NT2/D1 (cell line): ENCODE measurements at places on chromosomes 7 and 10.

GRCh38 chr10:60008816-60009215 is 102.5 kb upstream of the CCDC6 start:
- no peak for DNase-seq

DNA sequence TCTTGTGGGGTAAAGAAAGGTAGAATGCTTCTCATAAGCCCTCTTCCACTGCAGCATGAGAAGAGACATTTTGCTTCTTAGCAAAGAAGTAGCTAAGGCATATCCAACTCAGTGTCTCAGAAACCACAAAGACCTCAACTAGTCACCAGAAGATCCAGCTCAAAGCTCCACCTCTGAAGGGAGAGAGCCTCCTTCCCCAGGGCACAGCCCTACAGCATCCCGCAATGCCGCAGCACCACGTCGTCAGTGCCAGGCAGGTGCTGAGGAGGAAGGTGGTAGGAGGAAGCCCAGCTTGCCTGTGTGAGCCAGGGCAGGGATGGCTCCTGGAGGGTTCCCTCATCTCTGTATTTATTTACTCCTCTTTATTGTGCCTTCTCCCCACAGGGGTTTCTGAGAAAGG is 385.6 kb upstream of the NPVF start:
- no peak for DNase-seq

DNA sequence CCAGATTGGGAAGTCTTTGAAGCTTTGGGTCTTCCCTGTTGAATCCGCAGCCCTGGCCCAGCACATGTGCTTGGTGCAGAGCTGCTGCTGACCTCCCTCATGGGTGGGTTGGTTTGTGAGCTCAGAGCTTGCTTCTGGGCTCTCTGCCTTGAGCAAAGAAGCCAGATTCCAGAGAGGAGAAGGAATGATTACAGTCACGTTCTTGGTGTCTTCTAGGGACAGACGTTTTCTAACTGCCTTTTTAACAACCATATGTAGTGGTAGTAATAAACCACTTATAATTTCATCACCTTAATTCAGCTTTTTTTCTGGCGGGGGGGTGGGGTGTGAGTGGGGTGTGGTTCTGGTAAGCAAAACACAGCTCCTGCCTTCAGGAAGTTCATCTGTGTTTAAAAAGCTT is 39.5 kb downstream of the LRMDA start:
- DNase-seq = no peak

DNA sequence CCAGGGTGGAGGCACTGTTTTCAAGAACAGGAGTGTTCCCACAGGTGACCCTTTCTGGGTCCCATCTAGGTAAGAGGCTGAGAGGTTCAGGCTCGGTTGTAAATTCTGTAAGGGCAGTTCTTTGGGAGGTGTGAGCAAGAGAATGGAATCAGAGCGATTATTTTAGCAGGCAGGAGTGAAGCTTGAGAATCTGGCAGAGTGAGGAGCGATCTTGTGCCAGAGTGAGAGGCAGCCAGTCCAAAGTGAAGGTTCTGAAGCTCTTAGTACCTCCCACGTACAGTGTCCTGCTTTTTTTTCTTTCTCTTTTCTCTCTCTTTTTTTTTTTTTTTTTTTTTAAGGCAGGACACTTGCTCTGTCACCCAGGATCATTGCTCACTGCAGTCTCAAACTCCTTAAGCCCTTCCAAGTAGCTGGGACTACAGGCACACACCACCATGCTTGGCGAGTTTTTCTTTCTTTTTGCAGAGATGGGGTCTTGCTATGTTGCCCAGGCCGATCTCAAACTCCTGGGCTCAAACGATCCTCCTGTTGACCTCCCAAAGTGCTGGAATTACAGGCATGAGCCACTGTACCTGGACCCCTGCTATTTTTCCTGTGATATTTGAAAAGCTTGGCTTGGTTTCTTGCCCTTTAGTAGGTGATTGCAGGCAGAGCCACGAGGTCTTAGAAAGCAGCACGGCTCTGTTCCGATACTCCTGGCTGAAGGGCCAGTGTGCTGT is 10.9 kb downstream of the POR start:
- DNase-seq = no peak

DNA sequence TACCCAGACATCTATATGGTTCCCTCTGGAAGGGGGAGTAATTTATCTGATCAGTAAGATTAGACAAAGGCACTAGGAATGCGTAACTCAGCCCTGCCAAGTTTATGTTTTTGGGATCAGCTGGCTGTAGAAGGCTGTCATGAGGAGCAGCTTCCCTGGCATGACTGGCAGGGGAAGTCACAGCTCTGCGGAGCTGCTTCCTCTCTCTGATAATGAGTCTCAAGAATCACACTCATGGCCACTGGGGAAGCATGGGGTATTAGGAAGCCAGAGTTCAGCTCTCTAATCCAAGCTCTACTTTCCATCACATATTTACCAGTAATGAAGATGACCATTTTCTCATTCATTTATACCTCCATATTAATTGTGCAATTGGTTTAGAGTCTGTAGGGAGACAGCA is 758.9 kb downstream of the GRM8 start:
- no peak for DNase-seq

DNA sequence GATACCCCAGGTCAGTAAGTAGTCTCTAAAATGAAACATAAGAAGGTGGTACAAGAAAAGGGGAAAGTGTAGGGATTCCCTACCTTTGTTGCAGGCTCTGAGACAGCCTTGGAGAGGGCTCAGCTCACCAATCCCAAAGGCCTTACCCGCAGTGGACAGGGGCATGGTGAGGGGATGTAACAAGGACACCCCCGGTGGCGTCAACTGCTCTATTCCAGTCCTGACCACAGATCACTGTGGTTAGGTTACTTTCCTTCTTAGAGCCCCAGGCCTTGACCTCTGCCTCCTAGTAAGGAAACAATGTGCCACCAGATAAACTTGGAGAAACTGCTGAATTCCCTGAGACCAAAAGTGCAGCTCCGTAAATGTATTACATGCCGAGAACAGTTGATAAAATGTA is 17.5 kb downstream of the PLXNA4 start:
- no peak for DNase-seq

GRCh38 chr7:85191383-85191782 is 4.5 kb upstream of the SEMA3D start:
- DNase-seq = no peak

DNA sequence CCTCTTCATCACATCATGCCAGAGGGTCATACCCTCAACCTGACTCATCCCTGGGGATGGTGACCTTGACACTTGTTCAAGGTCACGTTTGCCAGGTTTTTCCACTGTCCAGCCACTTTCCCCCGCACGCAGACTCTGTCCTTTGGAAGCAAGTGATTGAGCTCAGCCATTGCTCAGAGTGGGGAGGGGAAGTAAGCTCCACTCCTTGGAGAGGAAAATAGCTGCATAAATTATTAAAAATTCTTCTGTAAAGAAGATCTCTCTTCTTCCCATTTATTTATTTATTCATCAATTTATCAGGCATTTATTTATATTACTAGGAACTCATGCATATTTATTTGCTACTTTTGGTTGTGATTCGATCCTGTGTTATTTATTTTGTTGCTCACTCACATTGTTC is 88.0 kb downstream of the GLRX3 start:
- DNase-seq = no peak

GRCh38 chr7:69269806-69270205 is 328.5 kb upstream of the AUTS2 start:
- DNase-seq = no peak

- no peak for DNase-seq
Measured at GRCh38 chr10:101781984-101782810, 1.0 kb downstream of the NPM3 start.

DNA sequence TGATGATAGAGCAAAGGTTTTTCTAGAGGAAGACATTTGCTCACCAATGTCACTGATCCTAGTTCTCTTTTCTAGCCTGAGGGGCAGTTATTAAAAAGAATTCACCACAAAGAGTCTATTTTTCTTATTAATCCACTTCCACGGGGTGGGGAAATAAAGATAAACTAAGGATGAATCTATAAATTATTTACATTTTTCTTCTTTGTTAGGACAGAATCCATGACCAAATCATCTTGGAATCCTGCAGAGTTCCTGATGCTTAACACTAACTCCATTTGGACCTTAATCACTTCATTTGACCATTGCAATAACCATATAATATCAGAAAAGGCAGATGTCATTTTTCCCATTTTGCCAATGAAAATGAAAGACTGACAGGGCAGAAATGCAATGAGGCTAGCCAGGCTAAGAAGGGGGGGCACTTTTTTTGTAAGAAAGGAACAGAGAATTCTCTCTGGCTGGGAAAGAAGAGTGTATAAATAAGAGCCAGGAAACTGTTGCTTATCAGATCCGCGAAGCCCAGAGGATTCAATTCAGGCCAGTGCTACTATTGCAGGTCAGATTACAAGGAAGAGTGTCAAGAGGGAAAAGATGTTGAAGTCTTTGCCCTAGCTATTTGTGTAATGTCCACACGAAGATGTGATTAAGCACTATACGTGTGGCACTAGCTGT is 433.2 kb downstream of the TNS3 start:
- DNase-seq = no peak

DNA sequence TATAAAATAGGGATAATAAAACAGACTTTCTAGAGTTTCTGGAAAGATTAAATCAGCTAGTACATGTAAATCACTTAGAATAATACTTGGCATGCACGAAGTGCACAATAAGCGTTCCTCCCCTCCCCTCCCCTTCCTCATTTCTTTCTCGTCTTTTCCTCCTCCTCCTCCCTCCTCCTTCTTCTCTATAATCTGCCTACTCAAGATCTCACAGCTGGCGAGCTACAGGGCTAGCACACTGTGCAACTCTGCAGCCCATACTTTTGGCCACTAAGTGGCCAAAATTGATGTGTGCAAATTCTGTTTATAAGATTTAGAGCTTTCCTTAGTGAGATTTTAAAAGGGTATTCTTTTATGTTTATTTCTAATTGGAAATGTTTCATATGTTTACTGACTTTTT is 565.3 kb downstream of the PHTF2 start:
- no peak for DNase-seq

- no peak for DNase-seq
Measured at GRCh38 chr10:75672842-75673241, 241.4 kb downstream of the LRMDA start.

- DNase-seq = no peak
Measured at GRCh38 chr7:2044311-2044882, 188.3 kb downstream of the MAD1L1 start.

DNA sequence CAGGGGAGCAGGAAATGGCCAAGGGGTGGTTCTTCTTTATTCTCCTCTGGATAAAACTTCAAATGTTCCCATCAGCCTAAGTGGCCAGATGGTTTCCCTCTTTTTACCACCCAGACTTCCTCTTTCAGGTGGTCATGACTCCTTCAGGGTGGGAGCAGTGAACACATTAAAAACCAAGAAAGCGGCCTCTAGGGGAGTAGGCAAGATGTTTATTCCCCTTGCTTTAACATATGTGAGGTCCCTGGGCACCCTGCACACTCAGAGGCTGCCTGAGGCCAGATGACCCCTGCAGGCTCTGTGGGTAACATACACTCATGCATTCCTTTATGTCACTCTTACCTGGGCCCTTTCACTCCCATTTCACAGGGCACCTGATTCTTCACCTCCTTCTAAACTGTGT is 357.4 kb downstream of the ABCA13 start:
- DNase-seq = no peak

- no peak for DNase-seq
Measured at GRCh38 chr10:74018241-74018640, 20.3 kb downstream of the VCL start.
